ENCODE measurements at places on chromosomes 1 and 21.

DNA sequence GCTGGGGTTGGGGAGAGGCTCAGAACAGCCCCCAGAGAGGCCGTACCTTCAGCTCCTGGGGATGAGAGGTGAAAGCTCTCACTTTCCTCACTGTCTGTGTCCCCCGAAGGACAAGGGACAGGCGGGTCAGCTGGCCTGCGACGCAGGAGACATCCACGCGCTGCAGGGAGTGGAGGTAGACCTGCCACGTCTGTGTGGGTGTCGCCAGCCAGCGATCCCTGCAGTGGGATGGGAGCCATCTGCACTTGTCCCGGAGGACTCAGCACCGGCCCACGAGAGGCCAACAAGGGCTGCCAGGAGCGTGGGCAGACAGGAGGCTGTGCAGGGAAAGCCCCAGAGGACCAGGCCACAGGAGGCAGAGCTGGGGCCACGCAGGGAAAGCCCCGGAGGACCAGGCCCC lies 127.2 kb downstream of the NPHP4 start:
- DNase-seq: no peak

DNA sequence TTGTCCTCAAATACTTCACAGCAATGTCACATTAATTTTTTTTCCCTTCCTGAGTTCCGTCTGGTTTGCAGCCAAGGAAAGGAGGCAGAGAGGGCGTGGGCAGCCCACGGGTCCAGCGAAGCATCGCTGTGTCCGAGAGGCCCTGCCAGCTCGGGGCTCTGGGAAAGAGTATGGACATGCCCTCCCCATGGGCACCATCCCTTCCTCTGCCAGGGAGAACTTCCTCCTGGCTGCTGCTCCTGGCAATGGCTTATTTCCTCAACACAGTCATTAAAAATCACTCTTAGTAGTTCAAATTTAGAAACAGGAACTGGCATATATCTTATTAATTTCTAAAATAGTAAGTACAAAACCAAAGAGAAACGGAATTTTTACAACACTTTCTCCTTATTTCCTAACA lies 115.4 kb downstream of the RIPK4 start:
- no peak for DNase-seq

DNA sequence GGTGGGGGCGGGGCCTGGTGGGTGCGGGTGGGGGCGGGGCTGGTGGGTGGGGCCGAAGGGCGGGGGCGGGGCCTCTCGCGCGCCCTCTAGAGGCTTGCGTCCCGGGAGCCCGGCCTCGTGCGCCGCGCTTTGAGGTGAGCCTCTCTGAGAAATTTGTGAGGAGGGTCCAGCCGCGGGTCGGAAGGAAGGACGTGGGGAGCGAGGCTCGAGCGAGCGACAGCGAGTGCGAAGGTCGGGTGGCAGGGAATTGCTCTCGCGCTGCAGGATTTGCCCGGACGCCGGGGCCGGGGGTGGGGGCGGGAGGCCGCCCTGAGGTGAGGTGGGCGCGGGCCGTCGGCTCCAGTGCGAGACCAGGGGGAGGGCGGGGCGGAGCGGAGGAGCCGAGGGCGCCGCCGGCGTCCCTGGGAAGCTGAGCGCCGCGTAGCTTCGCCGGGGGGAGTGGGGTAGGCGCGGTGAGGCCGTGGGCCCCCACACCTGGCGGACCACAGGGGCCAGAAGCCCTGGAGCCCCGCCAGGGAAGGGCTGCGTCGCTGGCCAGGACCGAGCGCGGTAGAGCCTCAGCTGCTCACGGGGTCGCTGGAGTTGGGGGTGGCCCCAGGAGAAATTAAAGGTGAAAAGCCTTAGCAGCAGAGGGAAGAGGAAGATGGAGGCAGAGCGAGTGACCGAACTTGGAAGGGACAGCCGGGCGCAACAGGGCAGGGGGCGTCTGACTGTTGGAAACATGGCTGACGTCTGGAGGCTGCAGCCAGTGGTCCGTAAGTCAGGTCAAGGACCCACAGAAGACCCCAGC lies 754 bp upstream of the LSS start:
- peak; percentile 30 for DNase-seq

DNA sequence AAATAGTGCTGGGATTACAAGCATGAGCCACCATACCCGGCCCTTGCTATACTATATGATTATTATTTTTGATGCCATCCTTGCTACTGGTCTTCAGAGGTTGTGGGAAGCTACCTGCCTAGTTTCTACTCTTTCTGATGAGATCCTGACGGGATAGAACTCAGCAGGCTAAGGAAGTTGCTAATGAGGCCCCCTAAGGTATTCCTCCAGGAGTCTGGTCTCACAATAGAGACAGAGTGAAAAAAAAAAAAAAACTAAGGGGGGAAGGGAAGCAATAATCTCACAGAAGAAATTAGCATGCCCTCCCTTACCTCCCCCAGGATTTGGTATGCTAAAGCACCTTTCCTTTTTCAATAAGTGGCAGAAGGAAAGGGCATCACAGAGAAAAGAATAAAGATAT lies 17.6 kb downstream of the INTS3 start:
- DNase-seq: peak; percentile 93

- DNase-seq: peak; percentile 79
Observed at GRCh38 chr1:182784556-182785171, 4.9 kb upstream of the NPL start.

DNA sequence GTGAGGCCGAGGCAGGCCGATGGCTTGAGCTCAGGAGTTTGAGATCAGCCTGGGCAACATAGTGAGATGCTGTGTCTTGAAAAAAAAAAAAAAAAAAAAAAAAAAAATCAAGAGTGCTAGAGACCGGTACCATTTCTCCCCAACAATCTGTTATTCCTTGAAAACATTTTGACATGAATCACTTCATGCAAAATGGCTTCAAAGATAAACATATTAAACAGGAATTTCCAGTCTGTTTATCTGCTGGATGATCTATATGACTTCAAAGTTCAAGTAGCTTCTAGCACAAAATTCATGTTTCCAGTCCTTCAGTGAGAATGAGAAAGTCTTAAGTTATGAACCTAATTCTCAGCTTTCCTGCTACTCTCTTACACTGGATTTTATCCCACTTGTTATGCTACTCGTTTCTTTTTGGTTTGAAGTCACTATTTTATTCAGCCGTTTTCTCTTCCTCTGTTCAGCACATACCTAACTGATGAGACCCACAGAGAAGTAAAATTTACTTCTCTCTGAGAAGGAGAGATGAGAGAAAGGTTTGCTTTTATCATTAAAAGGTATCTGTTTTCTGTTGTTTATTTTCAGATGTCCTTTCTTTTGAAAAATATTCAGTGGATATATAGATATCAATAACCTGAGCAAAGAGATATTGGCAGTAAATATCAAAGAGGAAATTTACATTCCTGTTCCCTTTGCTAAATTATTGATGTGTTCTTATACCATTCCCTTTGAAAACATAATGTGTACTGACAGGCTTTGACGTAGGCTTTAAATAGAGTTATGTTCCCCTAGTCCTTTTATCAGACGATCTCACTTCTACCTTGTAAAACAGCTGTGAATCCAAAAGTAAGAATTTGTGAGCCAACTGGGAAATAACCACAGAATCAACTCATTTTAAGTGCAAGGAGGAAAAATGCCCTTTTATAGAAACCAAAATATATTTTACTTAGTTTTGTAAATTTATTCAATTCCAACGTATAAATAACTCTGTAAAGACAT lies 38.2 kb downstream of the CD46 start:
- DNase-seq: no peak

GRCh38 chr1:171969813-171970212 lies 128.5 kb downstream of the DNM3 start:
- DNase-seq: no peak

DNA sequence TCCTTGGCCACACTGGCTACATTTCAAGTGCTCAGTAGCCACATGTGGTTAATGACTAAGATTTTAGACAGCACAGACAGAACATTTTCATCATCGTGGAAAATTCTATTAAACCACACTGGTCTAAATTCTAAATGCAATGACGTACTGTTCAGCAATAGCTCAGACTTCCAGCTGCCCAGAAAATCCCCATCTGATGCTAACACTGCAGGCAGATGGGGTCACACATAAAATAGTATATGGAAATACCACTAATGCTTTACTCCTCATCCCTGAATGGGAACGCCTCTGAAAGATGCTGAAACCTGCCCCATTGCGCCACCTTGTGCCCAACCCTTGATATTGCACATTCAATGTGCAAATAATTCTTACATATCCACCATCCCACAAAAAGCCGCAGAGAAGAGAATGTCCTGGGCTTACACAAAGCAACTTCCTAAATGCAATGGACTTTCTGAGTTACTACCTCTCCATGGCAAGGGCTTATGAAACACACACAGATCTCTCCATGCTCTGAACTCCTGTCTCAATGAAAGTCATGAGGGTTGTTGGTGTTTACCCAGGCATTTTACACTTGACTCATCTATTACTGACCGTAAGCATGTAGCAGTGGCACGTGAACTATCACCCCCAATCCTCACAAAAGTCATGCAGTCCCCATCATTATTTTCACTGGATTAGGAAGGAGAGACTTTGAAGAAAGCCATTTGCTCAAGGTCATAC lies 20.3 kb upstream of the SLC5A9 start:
- peak; percentile 79 for DNase-seq

DNA sequence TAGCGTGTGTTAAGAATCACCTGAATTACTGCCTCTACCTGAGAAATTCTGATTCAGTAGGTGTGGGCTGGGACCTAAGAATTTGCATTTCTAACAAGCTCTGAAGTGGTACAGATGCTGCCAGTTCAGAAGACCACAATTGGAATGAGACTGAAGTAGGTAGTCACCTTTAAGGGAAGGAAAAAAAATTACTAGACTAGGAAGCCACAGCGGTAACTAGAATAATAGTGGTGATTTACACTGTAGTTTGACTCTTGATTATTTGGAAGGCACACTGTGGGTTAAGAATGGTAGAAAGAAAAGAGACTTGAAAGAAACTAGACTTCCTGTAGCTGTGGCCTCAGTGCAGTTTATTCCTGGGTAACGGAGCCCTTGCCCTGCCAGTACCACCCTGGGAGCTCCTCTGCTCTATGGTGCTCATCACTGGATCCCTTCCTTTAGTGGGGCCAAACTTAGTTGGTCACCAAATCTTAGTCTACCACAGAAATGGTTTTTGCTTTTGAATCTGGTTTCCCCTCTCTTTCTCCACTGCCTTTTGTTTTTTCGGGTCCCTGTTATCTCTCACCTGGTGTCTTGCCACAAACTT lies 43.6 kb downstream of the ARID1A start:
- DNase-seq: no peak
